ENCODE measurements at places on chromosomes 1 and 21.

GRCh38 chr21:42515708-42516502 lies 2.3 kb downstream of the SLC37A1 start:
- DNase-seq: no peak

- no peak for DNase-seq
These were observed 15.6 kb upstream of the TTLL10 start for GRCh38 chr1:1157914-1158710.

GRCh38 chr1:201556841-201557571 lies 18.1 kb downstream of the NAV1 start:
- DNase-seq: no peak

DNA sequence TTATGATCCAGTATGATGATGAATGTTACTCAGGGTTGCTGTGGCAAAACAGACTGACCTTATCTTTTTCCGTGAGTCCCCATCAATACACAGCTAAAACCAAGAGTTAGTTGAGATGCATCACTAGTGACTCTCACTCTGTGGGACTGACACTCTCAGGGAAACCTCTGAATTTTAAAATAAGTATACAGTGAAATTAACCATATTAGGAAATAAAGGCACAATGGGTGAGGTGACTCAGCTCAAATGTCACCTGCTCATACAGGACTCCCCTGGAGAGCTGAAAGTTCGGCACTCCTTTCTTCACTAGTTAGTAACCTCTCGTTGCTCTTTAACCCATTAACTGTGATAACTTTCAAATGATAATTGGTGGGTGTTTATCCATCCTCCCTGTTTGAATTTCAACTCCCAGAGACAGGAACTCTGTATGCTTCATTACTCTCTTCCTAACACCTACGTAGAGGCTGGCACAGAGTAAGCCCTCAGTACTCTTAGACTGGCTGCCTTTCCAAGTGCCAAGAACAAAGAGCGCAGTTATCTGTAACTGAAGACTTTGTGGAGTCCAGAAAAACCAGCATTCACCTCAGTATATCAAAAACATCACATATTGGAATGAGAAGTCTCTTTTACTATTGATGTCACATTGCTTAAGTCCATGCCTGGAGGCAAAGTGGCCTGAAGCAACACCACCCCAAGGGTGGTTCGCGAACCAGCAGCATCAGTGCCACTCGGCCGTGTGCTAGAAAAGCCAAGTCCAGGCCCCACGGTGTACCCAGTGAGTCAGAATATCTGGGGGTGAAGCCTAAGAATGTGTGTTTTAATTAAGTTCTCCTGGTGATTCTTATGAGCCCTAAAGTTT lies 91.1 kb downstream of the NIBAN1 start:
- DNase-seq: no peak

- DNase-seq: peak; percentile 58
These were observed 72.5 kb downstream of the NDUFS5 start for GRCh38 chr1:39098546-39099250.

DNA sequence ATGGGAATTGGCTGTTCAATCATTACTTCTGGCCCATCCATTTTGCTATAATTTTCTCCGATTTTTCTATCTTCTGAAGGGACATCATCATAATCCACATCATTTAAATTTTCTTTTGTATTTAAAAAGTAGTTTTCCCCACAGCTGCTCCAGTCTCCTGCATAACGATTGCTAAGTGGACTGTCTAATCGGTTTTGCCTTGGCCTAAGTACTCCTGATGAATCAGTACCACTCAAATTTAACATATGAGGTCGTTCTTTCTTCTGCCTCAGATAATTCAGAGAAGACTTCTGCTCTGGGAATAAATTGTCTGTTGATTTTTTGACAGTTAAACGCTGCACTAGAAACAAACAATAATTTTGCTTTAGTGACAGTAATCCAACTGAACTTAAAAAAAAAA lies 41.9 kb downstream of the SYDE2 start:
- no peak for DNase-seq

GRCh38 chr1:9233241-9233941 lies 1.2 kb upstream of the H6PD start:
- no peak for DNase-seq

- no peak for DNase-seq
These were observed 189.6 kb upstream of the ZRANB2 start for GRCh38 chr1:71270394-71270915.

GRCh38 chr1:207870306-207871031 lies 40.5 kb downstream of the CD34 start:
- DNase-seq: no peak

GRCh38 chr1:168960595-168960994 lies 145.9 kb upstream of the ATP1B1 start:
- DNase-seq: no peak

DNA sequence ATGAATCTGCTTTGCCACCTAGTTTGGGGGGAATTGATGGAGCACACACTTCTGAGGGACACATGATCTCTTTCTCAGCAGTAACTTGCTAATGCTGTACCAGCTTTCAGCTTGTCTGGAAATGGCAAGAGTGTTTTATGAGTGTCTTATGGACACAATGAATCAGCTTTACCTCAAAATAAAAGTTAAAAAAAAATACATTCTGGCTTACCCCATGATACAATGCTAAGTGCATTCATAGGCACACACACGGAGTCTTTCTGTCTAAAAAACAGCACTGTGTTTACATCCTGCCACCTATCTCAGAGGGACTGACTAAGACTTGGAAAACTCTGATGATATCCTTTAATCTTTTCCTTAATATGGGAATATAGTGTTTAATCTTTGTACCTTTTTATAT lies 455.5 kb upstream of the ADAMTS5 start:
- no peak for DNase-seq

DNA sequence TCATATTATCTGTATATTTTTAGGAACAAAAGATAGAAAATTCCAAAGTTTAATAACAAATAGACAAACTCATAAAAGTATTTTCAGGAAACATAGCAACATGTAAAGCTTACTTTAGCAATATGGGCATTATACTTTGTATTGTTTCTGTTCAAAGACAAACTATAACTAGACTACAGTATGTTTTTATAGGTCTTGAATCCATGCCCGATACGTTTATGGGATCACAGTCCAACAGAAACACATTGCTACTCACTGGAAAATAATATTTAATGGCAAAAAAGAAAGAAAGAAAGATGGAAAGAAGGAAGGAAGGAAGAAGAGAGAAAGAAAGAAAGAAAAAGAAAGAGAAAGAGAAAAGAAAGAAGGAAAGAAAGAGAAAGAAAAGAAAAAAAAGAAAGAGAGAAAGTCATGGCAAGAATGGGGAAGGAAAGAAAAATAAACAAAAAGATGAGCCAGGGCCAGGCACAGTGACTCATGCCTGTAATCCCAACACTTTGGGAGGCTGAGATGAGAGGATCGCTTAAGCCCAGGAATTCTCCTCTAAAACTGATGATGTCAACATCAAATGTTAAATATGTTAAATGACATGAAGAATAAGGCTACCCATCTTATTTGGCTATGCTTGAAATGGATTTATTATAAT lies 32.7 kb downstream of the TM2D1 start:
- no peak for DNase-seq

DNA sequence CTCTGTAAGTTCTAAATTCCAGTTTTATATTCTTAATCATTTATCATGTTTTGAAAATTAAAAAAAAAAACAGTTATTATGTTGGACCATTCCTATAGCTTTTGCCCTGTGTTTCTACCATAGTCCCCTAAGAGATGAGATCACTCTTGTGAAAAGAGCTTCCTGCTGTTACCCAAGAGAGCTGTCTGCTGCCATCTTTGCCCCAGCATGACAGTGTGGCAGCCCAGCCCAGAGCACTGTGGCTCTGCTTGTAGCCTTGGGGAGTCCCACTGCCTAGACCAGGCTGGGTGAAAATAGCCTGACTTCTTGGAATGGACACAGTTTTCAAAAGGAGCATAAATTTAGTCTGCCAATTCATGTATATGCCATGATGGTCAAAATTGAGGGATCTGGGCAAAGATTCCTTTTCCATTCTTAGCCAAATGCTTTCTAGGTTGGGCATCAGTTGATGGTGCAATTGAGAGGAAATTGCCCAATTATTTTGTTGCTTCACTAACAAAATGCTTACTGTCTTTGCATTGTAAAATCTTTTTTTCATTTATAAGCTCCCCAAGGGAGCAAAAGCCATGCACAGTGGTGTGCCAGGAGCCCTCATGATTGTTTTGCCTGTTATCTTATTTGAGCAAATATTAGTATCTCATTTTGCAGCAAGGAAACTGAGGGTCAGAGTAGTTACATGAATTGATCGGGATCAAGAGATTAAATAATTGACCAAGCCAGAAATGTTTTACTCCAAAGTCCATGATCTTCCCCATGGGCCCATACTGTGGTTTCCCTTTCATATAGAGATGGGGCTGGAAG lies 72.8 kb downstream of the ETS2 start:
- DNase-seq: no peak

DNA sequence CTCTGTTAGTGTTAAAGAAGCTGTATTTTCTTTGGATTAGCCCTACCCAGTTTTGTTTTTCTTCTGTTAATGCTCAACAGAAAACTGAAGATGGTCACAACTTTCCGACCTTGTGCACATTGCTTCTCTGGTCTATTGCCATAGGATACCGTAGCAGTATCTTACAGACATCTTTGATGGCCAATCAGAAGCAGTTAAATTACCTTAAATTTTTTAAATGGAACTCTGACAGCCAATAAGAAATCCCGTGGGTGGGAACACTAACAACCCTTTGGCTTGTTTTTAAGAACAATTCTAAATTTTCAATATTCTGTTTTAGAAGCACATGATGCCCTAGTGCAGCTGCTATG lies 17.2 kb downstream of the NFYC start:
- no peak for DNase-seq

GRCh38 chr1:101005183-101005582 lies 20.4 kb downstream of the DPH5 start:
- no peak for DNase-seq

GRCh38 chr1:74637296-74637695 lies 36.3 kb downstream of the ERICH3 start:
- DNase-seq: no peak

- no peak for DNase-seq
These were observed 362 bp downstream of the ZBTB48 start for GRCh38 chr1:6580119-6580592.

- DNase-seq: no peak
These were observed 1.4 kb upstream of the OR14A16 start for GRCh38 chr1:247825362-247825761.

- DNase-seq: no peak
These were observed 100.6 kb downstream of the CRYAA start for GRCh38 chr21:43269440-43269839.

GRCh38 chr1:168794057-168794456 lies 65.1 kb upstream of the DPT start:
- DNase-seq: no peak

- no peak for DNase-seq
These were observed 111.2 kb downstream of the SPAG17 start for GRCh38 chr1:118073648-118074435.

- no peak for DNase-seq
These were observed at the start of gene VTCN1 for GRCh38 chr1:117210831-117211261. Gene VTCN1 (minus strand): TSS chr1:117210927. CDS start chr1:117210855, 72 bp downstream.

DNA sequence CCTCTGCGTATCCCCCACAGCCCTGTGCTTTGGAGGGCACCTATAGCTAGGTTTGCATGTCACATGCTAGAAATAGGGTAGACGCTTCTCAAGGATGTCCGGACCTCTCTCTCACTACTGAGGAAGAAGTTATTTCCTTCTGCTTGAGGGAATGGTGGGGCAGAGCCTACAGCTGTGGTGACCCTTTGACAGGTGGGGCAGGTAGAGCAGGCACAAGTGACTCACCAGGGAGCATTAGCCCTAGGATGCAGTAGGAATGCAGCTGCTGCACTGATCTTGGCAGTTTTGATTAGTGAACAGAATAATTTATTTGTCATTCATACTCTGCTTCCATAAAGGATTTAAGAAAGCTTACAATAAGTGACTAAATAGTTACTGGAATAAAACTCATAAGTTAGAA lies 129.6 kb upstream of the HOOK1 start:
- DNase-seq: no peak

DNA sequence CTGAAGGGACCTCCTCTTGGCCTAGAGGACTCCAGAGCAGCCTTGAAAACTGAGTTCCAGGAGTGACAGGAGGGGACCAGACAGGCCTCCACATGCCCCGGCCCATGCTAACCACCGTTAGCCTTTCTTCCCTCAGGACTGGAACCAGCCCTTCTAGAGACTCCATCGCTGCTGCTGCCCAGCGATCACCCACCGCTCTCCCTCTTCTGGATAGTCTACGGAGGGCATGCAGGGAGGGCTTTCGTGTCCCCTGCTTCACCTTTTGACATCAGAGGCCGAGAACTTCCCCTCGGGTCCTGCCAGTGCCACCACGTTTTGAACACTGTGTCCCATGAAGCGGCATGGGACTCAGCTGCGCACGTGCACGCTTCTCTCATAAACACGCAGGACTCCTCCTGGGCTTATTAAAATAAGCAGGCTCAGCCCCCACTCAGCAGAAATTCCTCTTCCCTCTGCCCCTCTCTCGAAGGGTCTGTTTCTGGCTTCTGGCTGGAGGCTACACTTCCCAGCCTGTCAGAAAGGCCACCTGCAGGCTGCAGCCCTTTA lies 26.6 kb downstream of the NPHP4 start:
- no peak for DNase-seq

DNA sequence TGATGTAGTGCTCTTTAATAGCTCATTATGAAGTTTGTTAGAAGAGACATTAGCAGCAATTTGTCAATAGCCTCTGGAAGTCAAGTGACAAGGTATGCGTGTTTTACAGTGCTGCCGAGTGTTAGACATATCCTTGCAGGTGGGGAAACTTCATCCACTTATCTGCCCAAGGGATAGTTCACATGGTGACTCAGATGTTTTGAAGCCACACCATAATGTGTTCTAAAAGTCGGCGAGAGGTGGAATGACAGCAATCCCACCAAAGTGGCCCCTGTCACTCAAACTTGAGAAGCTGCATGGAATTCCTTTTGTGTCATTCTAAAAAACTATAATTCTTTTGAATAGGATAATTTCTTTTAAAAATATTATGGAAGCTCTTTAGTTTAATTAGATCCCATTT lies 98.1 kb downstream of the RUNX1 start:
- no peak for DNase-seq

DNA sequence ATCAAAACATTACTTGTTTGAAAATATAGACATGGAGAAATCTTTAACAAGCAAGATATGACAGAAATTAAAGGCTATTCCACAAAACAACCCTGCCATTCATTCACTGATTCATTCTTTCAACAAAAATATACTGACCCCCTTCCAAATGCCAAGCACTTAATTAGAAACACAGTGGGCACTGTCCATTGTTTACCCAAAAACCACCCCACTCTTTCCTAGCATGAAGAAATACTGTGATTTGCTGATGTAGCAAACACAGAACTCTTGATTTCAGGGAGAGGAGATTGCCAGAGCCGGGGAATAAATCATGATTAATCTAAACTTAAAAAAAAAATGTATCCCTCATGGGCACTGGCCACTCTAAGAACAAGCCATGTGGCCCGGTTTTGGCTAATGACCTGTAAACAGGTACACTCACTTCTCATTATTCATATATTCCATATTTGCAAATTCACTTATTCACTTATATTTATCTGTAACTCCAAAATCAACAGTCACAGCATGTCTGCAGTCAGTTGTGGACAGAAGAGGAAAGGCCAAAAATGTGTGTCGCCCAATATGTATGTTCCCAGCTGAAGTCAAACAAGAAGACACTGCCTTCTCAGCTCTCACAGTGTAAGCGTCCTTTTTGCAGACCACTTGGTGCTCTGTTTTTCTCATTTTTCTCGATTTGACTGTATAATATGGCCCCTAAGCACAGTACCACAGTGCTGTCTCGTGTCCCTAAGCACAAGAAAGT lies 133.1 kb downstream of the SMYD3 start:
- DNase-seq: no peak

Data from SW 1271 (cell line).